ENCODE measurements at places on chromosomes 7 and 10.

- DNase-seq: no peak
Measured at GRCh38 chr7:94297397-94297838, 97.3 kb upstream of the COL1A2 start.

GRCh38 chr10:4382811-4383210, 443.2 kb upstream of the AKR1E2 start:
- no peak for DNase-seq

- peak; percentile 16 for DNase-seq
Measured at GRCh38 chr10:73092830-73093229, 3.8 kb downstream of the P4HA1 start.

- no peak for DNase-seq
Measured at GRCh38 chr7:28726555-28726954, 231.6 kb downstream of the TRIL start.

DNA sequence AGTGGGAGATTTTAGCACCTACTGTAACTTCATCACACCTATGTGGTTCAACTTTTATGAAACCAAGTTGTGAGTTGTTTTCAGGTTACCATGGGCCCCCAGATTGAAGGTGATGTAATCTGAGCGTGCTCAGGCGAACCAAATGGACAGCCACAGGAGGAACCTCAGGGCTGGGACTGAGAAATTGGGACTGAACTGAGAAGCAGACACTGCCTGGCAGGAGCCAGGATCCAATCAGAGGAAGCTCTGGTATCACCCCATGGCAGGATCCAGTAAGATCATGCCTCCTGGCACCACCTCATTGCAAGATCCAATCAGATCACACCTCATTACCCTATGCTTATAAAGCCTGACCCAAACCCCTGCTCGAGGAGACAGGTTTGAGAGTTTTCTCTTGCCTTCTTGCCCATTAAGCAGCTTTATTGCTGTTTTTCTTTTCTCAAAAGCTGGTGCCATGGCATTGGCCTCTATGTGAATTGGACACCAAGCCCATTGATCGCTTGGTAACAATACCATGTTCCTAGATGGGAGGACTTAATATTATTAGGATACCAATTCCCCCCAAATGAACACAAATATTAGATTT, 43.2 kb upstream of the GDF10 start:
- DNase-seq: no peak

- no peak for DNase-seq
Measured at GRCh38 chr7:96273716-96274115, 48.2 kb downstream of the SLC25A13 start.

GRCh38 chr10:120372917-120373316, 84.1 kb upstream of the PLPP4 start:
- no peak for DNase-seq
